ENCODE measurements at places on chromosomes 6 and 20. TPM values are rescaled to one million over a fixed set of nuclear protein-coding genes. Genes with fewer than 3 reads are reported as not detected.

DNA sequence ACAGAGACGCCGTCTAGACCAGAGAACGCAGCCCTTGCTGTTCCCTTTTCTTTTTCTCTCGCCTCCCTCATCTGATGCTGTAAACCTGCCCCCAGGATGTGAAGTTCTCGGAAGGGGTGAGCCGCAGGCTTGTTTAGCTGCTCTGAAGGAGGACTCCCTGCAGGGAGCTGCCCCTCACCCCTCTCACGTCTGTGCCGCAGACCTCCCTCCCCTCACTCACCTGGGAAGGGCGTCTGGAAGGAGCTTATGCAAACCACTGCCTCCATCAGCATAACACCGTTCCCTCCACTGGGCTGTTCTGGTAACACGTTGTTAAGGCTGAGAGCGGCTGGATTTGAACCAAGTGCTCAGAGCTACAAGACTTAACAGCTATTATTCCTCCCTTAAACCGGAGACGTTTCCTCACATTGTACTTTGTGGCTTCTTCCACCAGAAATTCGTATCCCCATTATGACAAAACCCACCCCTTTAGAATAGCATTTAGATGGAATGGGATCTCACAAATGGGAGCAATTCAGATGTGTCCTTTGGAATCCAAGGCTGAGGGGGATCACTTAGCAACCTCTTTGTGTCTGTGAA lies 99.8 kb downstream of the SMOC2 start:
- no peak for DNase-seq
- H3K4me3 ChIP-seq, result no peak overlapping the region
- no peaks in the 10 kb centered on the region for H3K27me3 ChIP-seq
- no peaks in the 10 kb centered on the region for H3K36me3 ChIP-seq
- H3K27ac ChIP-seq, result peak overlapping the region; percentile 42

GRCh38 chr6:43616725-43617472 lies 12.2 kb downstream of the GTPBP2 start:
- H3K4me1 ChIP-seq, result no peaks in the 10 kb centered on the region
- DNase-seq, result no peak
- no peaks in the 10 kb centered on the region for H3K27me3 ChIP-seq

- H3K36me3 ChIP-seq, result no peaks in the 10 kb centered on the region
- no peaks in the 10 kb centered on the region for H3K27me3 ChIP-seq
- H3K4me3 ChIP-seq, result no peak overlapping the region
- peaks cover 26% of the 10 kb centered on the region for H3K4me1 ChIP-seq
Measured at GRCh38 chr6:137705160-137706082, 161.6 kb upstream of the TNFAIP3 start.

- no peak overlapping the region for H3K27ac ChIP-seq
- no peaks in the 10 kb centered on the region for H3K27me3 ChIP-seq
- no peaks in the 10 kb centered on the region for H3K4me1 ChIP-seq
- no peak overlapping the region for H3K4me3 ChIP-seq
- H3K36me3 ChIP-seq, result no peaks in the 10 kb centered on the region
Measured at GRCh38 chr6:33702345-33702977, 9.0 kb downstream of the UQCC2 start.

GRCh38 chr6:81031416-81031815 lies 721.1 kb downstream of the TENT5A start:
- H3K27me3 ChIP-seq, result no peaks in the 10 kb centered on the region
- no peak for DNase-seq
- H3K4me1 ChIP-seq, result no peaks in the 10 kb centered on the region
- no peaks in the 10 kb centered on the region for H3K36me3 ChIP-seq
- no peak overlapping the region for H3K27ac ChIP-seq

GRCh38 chr6:6656287-6656686 lies 67.8 kb downstream of the LY86 start:
- H3K4me1 ChIP-seq, result peaks cover 9% of the 10 kb centered on the region
- H3K27ac ChIP-seq, result no peak overlapping the region
- H3K27me3 ChIP-seq, result no peaks in the 10 kb centered on the region
- no peak for DNase-seq
- H3K36me3 ChIP-seq, result no peaks in the 10 kb centered on the region

DNA sequence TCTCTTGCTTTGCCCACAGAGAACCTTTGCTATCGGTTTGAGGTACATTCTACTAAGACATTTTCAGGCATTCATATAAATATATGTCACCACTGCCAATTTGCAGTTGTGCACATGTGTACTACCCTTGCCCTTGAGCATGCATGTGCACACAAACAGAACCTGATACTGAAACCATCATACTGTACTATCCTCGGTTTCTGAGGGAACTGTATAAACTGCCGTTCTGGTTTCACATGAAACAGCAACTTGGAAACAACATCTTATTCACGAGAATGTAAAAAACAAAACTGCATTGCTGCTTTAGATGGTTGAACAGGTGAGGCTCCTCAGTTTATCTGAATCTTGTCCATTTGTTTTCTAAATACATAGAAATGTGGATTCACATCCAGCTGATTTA lies 151.2 kb upstream of the TMEM170B start:
- no peak for DNase-seq
- H3K27me3 ChIP-seq, result no peaks in the 10 kb centered on the region
- H3K27ac ChIP-seq, result no peak overlapping the region
- no peaks in the 10 kb centered on the region for H3K4me1 ChIP-seq

- H3K27ac ChIP-seq, result no peak overlapping the region
- DNase-seq, result no peak
- H3K27me3 ChIP-seq, result peaks cover 3% of the 10 kb centered on the region
- H3K4me3 ChIP-seq, result no peak overlapping the region
Measured at GRCh38 chr6:100160930-100161329, 166.9 kb upstream of the MCHR2 start.

GRCh38 chr20:58417438-58417837 lies 28.4 kb downstream of the VAPB start:
- H3K4me3 ChIP-seq, result no peak overlapping the region
- peaks cover 33% of the 10 kb centered on the region for H3K4me1 ChIP-seq
- no peak overlapping the region for H3K27ac ChIP-seq
- H3K36me3 ChIP-seq, result no peaks in the 10 kb centered on the region

GRCh38 chr6:83592770-83593394 lies 80.5 kb downstream of the PRSS35 start:
- H3K4me3 ChIP-seq, result no peak overlapping the region
- no peaks in the 10 kb centered on the region for H3K27me3 ChIP-seq
- no peak overlapping the region for H3K27ac ChIP-seq
- no peaks in the 10 kb centered on the region for H3K4me1 ChIP-seq
- DNase-seq, result no peak
- H3K36me3 ChIP-seq, result no peaks in the 10 kb centered on the region

DNA sequence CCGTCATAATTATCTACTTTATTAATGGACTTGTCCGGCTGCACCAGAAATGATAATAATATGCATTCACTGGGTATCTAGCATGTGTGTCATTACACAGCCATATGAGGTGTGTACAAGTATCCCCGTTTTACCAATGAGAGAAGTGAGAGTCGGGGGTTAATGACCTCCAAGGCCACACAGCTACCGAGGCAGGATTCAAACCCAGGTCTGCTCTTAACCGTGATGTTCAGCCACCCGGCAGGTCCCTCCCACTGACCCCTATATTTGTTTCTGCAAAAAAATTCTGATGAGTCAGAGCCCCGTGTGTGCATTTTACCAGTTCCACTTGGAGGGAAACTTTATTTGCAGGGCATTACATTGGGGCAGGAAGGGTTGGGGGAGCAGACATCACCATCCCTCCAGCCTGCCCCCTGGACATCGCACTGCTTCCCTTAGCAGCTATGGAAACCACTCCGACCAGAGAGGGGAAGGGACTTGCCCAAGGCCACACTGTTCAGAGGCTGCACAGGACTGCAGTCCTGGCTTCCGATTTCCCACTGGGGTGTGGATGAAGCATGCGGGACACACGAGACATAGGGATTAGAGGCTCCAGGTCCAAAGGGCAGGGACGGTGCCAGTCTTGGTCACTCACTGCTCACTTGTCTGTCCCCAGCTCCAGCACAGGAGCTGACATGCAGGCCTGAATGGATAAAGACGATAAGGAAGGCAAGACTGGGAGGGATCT lies 10.1 kb upstream of the SRC start:
- no peak overlapping the region for H3K27ac ChIP-seq
- H3K36me3 ChIP-seq, result no peaks in the 10 kb centered on the region
- DNase-seq, result peak; percentile 64
- H3K4me1 ChIP-seq, result peaks cover 41% of the 10 kb centered on the region

- no peak for DNase-seq
- H3K4me3 ChIP-seq, result no peak overlapping the region
Measured at GRCh38 chr20:58547623-58548475, 32.6 kb upstream of the APCDD1L start.

DNA sequence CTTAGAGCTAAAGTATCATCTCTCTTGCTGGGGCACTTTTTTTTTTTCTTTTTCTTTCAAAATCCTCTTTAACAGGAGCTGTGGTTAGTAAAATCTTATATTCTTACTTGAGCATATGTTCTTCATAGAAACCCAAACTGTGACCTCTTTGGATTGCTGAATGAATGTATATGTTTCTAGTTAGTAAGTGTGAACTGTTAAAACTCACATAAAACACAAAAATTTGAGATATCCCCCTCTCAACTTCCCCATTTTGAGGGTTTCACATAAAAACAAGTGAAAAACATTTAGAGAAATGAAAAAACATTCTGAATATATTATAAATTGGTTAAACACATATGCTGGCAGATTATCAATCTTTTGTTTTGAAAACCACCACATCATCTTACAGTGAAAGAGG lies 78.1 kb downstream of the INSM1 start:
- DNase-seq, result no peak
- no peak overlapping the region for H3K4me3 ChIP-seq
- no peaks in the 10 kb centered on the region for H3K27me3 ChIP-seq
- no peaks in the 10 kb centered on the region for H3K36me3 ChIP-seq
- H3K4me1 ChIP-seq, result peaks cover 8% of the 10 kb centered on the region

DNA sequence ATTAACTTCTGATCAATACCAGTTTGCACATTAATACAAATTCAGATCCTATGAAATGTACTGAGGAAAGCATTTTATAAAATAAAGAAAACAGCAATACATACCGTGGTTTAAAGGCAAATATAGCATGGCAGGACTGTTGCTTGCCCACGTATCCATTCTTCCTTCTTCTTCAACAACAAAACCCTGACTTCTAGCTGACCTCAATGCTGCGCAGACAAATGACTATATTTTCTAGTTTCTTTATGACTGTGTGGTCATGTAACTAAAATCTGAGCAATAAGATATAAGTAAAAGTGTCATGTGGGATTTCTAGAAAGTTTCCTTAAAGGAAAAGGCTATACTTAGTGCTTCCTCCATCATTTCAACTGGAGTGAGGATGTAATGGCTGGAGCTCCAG lies 85.0 kb downstream of the CDC40 start:
- no peaks in the 10 kb centered on the region for H3K27me3 ChIP-seq
- no peak overlapping the region for H3K4me3 ChIP-seq
- peaks cover 9% of the 10 kb centered on the region for H3K4me1 ChIP-seq
- DNase-seq, result no peak

GRCh38 chr6:163718537-163718936 lies 304.0 kb downstream of the QKI start:
- H3K27me3 ChIP-seq, result no peaks in the 10 kb centered on the region
- no peaks in the 10 kb centered on the region for H3K4me1 ChIP-seq
- H3K27ac ChIP-seq, result no peak overlapping the region
- no peak for DNase-seq

DNA sequence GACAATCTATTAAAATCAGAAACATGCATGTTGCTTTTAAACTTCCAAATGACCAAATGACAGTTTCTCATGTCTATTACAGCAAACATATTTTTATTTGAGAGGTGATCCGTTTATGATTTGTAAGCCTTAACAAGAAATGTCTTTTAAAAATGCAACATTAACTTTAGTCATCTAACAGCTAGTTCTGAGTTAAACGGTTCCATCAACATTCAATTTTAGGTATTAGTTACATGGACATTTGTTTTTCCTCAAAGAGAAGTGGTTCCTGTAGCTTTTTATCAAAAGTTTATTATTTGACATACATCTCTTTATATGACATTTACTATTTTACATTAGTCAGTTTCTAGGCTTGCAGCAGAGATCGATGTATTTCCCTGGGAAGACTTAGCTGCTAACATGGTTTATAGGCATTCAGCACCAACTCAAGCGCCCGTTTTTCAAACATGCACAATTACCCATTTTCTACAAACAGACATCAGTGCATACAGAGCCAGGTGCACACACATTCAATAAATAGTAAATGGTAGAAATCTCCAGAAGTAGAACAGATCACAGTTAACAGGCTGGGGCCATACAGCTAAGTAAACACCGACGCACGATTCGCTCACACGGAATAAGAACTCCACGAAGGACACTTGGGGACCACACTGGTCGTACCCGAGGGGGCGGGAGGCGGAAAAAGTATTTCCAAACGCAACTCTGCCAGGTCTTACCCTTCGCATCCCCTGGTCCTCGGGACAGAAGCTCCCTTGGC lies 882 bp downstream of the CNR1 start:
- H3K4me3 ChIP-seq, result peak overlapping the region; percentile 51
- peaks cover 3% of the 10 kb centered on the region for H3K27me3 ChIP-seq
- no peak for DNase-seq
- peaks cover 22% of the 10 kb centered on the region for H3K4me1 ChIP-seq
- H3K36me3 ChIP-seq, result no peaks in the 10 kb centered on the region

GRCh38 chr20:3405696-3406358 lies 1.6 kb downstream of the DNAAF9 start:
- H3K27me3 ChIP-seq, result no peaks in the 10 kb centered on the region
- no peaks in the 10 kb centered on the region for H3K4me1 ChIP-seq
- no peak for DNase-seq
- peak overlapping the region; percentile 94 for H3K27ac ChIP-seq

- peak overlapping the region; percentile 66 for H3K27ac ChIP-seq
- H3K4me1 ChIP-seq, result peaks cover 39% of the 10 kb centered on the region
- H3K36me3 ChIP-seq, result peaks cover 18% of the 10 kb centered on the region
- DNase-seq, result no peak
- no peaks in the 10 kb centered on the region for H3K27me3 ChIP-seq
Measured at GRCh38 chr20:37219751-37220668, 40.7 kb upstream of the MROH8 start.

GRCh38 chr20:62475772-62476055 lies at the start of gene GATA5:
TSS of gene GATA5 (minus strand) at chr20:62475995. CDS start at chr20:62475521, 474 bp downstream.
- peak within 1 kb of the TSS; percentile 22 for H3K4me3 ChIP-seq
- H3K4me1 ChIP-seq, result peaks cover 22% of the 10 kb centered on the region
- DNase-seq, result no peak
- H3K36me3 ChIP-seq, result no peaks in the 10 kb centered on the region
- H3K27me3 ChIP-seq, result peaks cover 72% of the 10 kb centered on the region

Gene RAB23
- 162 TPM for total RNA-seq

Gene RNF5
- total RNA-seq, result 107 TPM

Gene CDSN
- total RNA-seq, result not detected

Gene C6orf52
- not detected for total RNA-seq

Gene ZSWIM3
- total RNA-seq, result 3.0 TPM

Gene DEFB114
- not detected for total RNA-seq

Measured in sigmoid colon (tissue), 7 donors.